ENCODE measurements at places on chromosomes 3 and 15. TPM values are rescaled to one million over a fixed set of nuclear protein-coding genes. Genes with fewer than 3 reads are reported as not detected.

DNA sequence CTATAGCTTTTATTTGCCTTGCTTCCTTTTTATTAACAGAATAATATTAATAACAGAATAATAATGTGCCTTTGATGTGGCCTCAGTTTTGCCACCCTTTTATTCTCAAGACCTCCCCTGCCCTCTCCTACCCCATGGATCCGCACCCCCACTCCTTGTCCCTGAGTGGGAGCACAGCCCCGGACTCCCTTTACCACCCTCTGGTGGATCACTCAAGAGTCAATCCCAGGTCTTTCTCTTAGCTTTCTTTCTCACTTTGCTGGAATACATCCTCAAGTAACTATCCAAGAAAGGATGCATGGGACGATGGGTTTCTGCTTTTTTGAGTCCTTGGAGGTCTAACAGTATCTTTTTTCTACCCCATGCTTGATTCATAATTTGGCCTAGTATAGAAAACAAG, 63.4 kb downstream of the KLF13 start:
- peak; percentile 11 for DNase-seq

The LDHAL6B gene
- total RNA-seq: not detected

The MED12L gene
- 0.23 TPM for total RNA-seq

DNA sequence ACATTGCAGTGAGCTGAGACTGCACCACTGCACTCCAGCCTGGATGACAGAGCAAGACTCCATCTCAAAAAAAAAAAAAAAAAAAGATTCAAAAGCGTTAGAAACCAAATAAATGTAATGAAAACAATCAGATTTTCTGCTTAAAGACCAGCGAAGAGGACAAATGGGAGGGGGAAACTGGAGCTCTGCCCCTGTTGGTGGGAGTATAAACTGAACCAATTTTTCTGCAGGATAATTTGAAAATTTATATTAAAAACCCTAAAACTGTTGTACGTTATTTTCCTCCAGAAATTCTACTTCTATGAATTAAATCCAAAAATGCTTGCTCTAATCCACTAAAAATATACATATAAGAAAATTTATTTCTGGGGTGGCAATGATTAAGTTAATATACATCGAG, 25.3 kb upstream of the ZSCAN2 start:
- no peak for DNase-seq

The SLC22A14 gene
- not detected for total RNA-seq

The WDR93 gene
- 0.26 TPM for total RNA-seq

The ITPKA gene
- not detected for total RNA-seq

The SCAANT1 gene
- not detected for total RNA-seq

DNA sequence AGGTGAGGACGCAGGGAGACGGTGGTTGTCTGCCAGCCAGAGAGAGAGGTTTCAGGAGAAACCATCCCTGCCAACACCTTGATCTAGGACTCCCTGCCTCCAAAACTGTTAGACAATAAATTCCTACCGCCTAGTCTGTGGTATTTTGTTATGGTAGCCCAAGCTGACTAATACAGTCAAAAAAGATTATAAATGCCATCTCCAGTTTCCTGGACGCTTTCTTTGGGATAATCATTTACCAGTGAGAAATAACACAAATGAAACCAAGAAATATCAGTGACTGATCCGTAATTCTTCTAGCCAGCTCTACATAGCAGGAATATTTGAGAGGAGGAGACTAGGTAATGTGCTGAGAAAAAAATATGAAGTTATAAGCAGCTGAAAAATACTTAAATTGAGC, 707.8 kb upstream of the LMCD1 start:
- DNase-seq: no peak

DNA sequence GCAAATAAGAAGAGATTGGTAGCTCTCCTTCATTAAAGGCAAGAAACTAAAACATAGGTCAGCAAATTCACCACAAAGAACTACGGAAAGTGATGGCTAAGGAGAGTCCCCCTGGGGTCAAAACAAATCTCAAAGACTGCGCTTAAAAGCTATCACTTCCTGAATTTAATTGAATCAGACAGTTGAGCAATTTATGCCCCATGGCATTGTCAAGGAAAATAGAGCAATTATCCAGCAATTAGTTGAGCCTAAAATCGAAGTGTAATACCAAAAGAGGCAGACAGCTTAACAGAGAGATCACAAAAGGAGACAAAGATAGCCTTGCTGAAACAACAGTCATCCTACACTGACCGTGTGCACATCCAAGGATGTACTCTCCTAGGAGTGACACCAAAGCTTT, 74.4 kb upstream of the SCN10A start:
- DNase-seq: no peak

- no peak for DNase-seq
Observed at GRCh38 chr3:66200786-66201185, 20.0 kb upstream of the SLC25A26 start.

GRCh38 chr3:81394651-81395524, 366.6 kb downstream of the GBE1 start:
- no peak for DNase-seq

The ACAN gene
- total RNA-seq: not detected

DNA sequence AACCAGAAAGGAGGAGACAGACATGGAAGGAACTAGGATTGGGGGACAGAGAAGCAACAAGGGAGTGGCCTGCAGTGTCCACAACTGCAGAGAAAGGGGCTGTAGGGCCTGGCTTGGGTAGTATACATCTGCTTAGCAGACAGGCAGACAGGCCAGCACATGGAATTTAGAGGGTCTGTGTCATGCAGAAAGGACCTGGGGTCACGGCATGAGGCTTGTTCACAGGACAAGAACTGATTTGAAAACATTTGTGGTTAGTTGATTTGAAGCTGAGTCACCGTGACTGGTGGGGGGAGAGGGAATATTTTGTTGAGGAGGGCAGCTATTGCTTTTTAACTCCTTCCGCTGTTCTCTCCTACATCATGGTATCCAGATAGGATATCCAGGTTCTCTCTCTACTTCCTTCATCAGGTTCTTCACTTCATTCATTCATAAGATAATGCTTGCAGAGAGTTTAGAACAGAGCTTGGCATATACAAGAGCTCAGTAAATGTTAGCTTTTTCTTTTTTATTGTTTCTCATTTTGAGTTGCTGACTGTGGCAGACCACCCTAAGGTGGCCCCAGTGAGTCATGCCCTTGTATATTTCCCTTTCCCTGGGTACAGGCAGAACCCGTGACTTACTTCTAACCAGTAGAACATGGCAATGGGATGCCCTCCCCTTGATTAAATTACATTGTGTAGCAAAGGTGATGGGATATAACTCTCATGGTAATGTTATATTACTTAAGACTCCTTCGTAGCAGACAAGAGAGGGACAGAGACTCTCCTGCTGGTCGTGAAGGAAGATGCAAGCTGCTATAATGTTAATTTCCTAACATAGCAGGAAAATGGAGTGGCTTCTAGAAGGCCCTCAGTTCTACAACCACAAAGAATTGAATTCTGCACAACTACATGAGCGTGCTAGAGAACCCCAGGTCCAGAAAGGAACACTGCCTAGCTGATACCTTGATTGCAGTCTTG, 95.0 kb upstream of the NMNAT3 start:
- DNase-seq: no peak

The SPINT1 gene
- total RNA-seq: 514 TPM

The IQCH gene
- 1.6 TPM for total RNA-seq

The P2RY1 gene
- 18.0 TPM for total RNA-seq

DNA sequence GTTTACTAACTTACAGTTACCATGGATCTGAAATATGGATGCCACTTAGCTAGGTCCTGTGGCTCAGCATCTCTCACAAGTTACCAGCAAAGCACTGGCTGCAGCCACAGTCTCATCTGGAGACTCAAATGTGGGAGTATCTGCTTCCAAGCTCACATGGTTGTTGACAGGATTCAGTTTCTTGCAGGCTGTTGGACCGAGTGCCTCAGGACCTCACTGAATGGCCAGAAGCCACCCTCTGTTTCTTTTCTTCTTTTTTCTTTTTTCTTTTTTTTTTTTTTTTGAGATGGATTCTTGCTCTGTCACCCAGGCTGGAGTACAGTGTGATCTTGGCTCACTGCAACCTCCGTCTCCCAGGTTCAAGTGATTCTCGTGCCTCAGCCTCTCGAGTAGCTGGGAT, 20.1 kb upstream of the AMOTL2 start:
- DNase-seq: no peak

DNA sequence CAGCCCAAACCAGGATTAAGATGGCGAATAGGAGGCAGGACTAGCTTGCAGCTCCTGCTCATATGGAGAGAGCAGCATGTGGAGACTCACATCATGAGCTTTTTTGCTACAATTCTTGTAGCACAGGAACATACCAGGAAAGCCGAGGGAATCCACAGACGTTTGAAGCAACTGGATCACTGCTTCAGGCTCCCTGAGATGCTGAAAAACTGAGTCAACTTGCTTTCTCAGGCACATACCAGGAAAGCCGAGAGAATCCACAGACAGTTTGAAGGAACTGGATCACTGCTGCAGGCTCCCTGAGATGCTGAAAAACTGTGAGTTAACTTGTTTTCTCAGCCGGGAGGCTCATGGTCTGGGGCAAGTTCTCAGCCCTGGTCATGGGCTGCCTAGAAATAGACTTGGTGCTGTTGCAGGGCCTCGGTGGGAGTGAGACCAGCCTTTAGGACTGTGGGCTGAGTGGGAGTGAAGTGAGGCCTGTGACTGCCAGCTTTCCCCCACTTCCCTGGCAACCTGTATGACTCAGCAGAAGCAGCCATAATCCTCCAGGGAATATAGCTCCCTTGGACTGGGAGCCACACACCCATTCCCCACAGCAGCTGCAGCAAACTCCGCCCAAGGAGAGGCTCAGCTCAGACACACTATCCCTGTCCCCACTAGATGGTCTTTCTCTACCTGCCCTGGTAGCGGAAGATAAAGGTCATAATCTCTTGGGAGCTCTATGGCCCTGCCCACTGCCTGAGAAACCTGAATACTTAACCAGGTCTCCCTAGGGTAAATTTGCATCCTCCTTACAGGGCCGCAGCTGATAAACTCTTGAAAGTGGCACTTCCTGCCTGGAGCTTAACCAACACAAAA, 51.9 kb upstream of the PFN2 start:
- no peak for DNase-seq

- DNase-seq: no peak
Observed at GRCh38 chr3:32593903-32594525, 23.4 kb upstream of the DYNC1LI1 start.
